CD4-positive, alpha-beta T cell treated with Interleukin-17A for 4 hours (primary cell): ENCODE measurements at places on chromosomes 7 and 10.

DNA sequence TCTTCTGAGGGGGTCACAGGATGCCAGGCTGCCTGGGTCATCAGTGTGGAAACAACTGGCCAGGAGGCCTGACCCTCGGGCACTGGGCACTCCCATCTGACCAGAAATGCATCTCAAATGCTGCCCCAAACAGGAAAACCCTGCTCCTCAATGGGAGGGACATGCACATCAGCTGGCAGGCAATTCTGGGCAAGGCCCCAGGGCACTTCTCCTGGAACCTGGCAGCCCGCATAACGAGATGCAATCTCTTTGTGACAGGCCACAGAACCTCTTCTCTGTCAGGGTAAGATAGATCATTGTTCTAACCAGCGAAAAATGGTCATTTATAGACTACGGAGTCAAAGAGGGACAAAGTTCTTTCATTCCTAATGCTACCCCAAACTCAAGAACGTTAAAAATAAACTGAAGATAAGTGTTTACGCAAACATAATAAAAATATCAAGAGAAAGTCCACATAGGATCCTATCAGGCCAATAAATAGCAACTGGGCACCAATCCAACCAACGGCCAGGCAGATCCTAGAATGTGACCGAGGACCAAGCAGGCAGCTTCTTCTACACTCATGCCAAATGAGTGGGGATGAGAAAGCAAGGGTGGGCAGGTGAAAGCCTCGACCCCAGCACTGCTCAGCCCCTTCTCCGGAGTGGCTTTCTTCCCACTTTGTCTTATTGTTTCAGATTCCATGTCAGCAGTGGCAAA, 212.3 kb downstream of the TCERG1L start:
- DNase-seq: no peak

GRCh38 chr7:6078548-6078947, 47.4 kb downstream of the ANKRD61 start:
- no peak for DNase-seq

GRCh38 chr10:133143200-133143533, 16.9 kb upstream of the KNDC1 start:
- no peak for DNase-seq

DNA sequence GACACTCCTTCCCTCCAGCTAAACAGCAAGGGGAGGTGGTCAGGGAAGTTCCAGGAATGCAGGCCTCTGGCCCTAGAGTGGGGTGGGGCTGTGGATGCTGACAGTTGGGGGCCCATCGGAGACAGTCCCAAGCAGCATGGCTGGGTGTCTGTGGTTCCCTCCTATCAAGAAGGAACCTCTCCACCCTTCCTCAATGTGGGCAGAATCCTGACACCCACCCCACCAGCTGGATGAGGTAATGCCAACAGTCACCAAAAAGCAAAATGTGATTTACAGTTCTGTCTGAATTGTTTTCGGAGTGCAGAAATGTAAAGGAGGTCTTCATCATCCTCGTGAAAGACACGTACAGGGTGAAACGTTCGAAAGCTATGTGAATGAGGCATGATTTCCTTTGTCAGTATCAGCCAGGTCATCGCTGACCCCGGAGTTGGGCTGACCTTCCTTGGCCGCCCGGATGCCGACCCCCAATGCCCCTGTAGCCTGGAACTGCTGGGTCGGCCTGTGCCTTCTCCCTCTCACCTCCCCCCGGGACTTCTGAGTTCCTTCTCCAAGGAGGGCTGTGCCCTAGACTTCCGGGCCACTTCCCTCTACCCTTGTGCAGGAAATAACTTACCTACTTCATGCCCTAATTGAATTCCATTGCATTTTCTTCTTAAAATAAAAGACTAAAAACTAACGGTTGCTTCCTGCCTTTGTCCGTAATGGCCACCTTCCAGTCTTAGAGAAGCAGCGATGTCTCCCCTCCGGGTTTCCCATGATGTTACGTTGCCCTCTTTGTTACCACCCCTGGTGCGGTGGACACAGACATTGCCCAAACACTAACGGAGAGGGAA, 24.5 kb downstream of the FOXK1 start:
- no peak for DNase-seq

GRCh38 chr10:45373003-45373575, 927 bp upstream of the ALOX5 start:
- peak; percentile 39 for DNase-seq

GRCh38 chr10:70583669-70584037, 18.9 kb downstream of the PRF1 start:
- DNase-seq: no peak

- DNase-seq: no peak
Observed at GRCh38 chr7:106358103-106358663, 73.4 kb upstream of the NAMPT start.

DNA sequence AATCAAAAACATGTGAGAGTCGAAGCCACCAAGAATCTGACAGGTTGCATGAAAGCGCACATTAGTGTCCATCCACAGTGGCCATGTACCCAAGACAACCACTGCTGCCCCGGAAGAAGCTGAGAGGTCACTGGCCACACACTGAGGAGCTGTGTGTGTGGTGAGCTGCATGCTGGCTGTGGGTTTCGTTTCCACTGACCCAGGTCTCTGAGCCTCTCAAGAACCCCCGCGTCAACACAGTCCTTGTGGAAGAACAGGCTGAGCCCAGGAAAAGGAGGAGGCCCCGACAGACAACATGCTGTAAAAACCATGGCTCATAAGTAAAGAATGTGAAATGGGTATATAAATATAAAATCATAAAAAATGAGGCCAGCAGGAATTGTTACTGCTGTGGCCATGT, 8.2 kb downstream of the VIPR2 start:
- DNase-seq: no peak

DNA sequence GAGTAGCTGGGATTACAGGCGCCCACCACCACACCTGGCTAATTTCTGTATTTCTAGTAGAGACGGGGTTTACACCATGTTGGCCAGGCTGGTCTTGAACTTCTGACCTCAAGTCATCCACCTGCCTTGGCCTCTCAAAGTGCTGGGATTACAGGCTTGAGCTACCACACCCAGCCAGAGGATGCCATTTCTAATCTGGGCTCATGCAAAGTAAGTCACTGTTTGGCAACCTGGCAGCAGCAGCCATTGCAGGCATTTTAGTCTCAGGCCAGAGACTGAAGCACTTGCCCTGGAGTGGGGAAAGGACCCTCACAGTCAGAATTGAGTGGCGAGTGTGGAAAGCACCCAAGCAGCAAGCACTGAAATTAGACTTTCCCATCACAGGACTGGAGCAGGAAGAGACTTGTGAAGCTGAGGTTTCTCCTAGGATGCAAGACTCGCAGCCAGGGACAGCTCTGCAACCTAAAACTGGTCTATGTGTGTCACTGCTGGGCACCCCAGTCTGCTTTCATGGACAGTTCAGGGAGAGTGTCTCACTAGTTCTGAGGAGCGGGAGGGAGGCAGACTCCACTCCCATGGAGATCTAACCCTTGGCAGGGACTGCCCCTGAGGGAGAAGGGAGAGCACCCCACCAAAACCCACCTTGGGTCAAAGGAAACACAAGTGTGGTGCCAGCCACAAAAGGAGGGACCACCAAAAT, 27.6 kb downstream of the SNX13 start:
- no peak for DNase-seq

DNA sequence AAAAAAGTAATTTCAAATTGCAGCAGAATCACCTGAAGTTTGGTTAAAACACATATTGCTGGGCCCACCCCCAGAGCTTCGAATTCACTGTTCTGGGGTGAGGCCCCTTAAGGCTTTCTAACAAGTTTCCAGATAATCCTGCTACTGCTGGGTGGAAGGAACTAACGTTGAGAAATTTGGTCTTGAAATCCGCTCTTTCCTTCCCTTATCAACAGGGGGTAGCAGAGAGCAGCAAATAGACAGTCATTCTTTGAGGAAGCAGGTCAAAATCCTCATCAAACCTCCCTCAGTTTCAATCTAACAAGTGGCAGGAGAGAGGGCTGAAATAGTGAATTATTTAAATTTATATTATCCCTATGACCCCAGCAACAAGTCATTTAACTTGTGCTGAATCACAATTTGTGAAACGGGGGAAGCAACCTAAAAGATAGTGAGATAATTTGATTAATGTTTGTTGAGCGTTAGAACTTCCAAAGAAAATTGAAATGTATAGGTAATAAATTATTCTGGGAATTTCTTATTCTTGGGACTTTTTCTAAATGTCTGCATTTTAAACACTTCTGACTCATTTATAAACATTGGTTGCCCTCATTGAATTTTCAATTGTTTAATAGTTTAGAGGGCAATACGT, 21.7 kb upstream of the MALSU1 start:
- DNase-seq: peak; percentile 51
